Activated CD4-positive, alpha-beta T cell treated with anti-CD3 and anti-CD28 coated beads, Interleukin-2, amount 50 U/mL, for 48 hours (primary cell): ENCODE measurements at places on chromosomes 16 and 17.

DNA sequence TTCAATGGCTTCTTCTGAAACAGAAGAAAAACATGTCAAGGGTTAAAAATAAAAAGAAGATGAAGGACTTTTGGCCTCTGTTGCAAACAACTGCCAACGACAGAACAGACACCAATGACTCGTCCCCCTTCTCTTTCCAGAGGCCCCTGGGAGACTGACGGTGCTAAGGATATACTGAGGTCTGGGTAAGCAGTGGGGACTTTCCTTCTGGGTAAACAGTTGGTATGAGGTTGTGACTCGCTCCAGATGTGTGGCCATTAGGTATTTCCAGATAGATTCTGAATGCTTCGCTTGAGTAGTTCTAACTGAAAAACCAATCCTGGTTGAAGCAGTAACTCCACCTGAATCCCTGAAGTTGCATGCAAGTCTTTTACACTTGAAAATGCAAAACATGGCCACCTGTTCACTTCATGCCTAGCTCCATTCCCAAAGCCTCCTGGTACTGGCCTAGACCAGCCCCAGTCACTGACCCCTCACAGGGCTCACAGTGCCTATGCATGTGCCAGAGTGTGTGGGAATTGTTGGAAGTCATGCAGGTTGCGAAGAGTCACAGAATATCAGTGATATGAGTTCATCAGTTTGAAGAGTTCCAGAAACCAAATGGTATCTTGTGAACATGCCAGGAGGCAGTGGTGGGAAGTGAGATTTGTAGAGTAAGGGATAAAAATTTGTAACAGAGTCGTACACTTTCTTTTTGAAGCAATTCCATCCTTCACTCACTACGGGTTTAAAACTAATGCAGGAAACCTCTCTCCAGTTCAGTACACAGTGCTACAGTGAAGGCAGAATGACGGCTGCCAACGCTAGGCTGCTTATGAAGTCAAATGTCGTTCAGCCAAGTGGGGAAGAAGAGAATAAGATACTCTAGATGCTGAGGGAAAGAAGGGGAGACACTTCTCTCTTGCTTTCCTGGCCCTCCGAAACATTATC, 217.8 kb downstream of the ZFHX3 start:
- DNase-seq, result no peak

DNA sequence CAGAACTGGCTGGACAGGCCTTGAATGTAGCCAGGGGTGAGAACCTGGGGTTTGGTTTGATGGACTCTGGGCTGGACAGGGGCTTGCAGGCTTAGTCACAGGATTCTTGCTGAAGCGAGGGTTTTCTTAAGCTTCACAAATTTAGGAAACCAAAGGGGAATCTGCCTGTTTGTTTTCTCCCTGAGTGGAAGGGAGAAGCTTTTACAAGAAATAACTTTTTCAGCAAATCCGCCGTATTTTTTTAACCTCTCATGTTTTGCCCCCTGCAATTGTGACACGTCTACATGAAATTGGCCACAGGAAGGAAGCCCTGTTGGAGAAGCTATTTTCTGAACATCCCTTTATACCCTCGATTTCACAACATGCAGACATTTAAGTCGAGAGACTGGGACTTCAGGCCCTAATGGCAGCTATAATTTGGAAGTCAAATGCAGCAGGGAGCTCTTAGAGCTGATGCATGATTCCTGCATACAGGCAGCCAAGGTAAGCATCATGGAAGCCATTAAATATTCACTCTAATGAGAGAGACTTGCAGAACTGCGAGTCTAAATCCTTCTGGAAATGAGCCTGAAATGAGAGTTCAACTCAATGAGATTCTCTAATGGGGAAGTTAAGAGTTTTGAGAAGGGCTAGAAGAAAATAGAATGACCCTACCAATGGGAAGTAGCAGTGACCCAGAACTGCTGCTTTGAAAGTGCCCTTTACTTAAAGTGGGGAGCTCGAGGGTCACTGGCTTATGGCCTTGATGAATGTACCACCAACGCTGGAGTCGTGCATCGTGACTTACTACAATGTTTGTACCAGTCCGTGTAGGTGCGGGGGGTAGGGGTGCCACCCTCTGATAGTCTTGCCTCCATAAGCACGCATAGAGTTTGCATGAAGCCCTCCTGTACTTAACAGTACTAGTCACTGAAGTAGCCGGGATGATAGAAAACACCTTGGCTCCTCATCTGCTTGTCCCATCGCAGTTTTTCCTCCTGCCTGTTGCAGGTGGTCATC, 45.1 kb upstream of the IRF8 start:
- DNase-seq, result no peak

GRCh38 chr17:73657473-73658116, 13.3 kb upstream of the SDK2 start:
- peak; percentile 34 for DNase-seq

DNA sequence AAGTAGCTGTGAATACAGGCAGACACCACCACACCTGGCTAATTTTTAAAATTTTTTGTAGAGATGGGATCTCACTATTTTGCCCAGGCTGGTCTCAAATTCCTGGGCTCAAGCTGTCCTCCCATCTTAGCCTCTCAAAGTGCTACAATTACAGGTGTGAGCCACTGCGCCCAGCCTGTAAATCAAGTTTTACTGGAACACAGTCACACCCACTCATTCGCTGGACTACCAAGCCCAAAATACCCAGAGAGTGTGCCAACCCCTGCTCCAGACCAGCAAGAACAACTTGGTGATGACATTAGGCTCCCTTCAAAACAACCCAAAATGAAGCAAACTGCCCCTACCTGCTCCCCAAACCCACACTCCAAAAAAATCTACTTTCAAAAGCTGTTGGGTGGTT, 36.0 kb downstream of the TVP23A start:
- DNase-seq, result no peak

DNA sequence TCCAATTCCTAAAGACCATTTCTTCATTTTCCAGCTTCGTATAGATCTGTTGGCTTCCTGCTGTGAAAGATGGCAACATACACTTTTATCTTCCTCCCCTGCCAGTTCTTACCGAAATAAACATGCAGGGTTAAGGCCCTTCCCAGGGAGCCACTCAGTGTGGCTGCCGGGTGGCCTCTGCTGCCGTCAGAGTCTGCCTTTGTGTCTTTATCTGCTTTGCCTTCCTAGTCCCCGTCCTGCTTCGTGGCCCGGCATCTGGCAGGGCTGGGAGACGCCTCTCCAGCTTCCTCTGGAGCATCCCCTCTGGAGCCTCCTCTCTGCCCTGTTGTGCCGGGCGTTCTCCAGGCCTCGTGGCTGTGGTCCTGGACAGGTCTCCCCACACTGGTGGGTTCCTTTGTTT, 30.3 kb upstream of the CAPN15 start:
- DNase-seq, result no peak
